ENCODE measurements at places on chromosomes 7 and 10.

GRCh38 chr10:2462581-2462980 is 604.8 kb upstream of the PFKP start:
- DNase-seq = no peak

DNA sequence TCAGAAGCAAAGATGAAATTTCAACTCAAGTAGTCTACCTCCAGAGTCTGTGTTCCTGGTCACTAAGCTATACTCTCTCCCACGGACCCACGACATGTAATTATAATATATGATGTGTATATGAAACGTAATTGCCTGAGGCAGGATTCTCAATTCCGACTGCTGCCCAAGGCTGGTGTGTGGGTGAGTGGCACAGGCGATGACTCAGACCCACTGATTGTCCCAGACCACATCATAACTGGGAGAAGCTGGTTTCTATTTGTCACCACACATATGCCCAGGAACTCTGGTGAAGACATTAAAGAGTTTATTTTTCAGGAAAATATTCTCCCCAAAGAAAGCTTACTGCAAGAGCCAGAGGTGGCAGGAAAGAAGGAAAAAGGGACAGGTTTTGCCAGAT is 219.3 kb downstream of the JAZF1 start:
- DNase-seq = no peak

- DNase-seq = no peak
Measured at GRCh38 chr10:103812432-103812831, 42.9 kb downstream of the SH3PXD2A start.

GRCh38 chr7:134890246-134891240 is 95.8 kb upstream of the AGBL3 start:
- DNase-seq = peak; percentile 60

- DNase-seq = peak; percentile 94
Measured at GRCh38 chr10:13586676-13587355, at the start of gene PRPF18. Gene PRPF18, plus strand, starts transcription at chr10:13586965. Its CDS starts 122 bp downstream, at chr10:13587087.

GRCh38 chr10:101293007-101293723 is 60.8 kb upstream of the BTRC start:
- DNase-seq = no peak

DNA sequence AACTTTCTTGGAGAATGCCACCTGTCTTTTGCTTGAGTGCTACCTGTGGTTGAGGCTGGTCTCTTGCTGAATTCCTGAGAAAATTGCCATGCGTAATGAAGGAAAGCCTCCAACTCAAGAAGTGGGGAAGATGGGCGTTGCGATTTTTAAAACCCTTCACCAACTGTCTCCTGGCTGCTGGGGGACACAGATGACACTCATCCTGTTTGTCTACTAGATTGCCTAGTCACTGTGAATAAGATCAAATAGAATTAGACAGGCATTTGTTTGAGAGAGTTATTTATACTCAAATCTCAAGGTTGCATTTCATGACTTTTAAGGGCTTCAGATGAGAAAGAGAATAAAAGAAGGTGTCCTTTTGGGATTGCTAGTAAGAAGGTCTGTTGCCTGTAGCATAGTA is 84.3 kb upstream of the MTPN start:
- no peak for DNase-seq

GRCh38 chr10:983971-984655 is 4.1 kb upstream of the GTPBP4 start:
- DNase-seq = peak; percentile 42

DNA sequence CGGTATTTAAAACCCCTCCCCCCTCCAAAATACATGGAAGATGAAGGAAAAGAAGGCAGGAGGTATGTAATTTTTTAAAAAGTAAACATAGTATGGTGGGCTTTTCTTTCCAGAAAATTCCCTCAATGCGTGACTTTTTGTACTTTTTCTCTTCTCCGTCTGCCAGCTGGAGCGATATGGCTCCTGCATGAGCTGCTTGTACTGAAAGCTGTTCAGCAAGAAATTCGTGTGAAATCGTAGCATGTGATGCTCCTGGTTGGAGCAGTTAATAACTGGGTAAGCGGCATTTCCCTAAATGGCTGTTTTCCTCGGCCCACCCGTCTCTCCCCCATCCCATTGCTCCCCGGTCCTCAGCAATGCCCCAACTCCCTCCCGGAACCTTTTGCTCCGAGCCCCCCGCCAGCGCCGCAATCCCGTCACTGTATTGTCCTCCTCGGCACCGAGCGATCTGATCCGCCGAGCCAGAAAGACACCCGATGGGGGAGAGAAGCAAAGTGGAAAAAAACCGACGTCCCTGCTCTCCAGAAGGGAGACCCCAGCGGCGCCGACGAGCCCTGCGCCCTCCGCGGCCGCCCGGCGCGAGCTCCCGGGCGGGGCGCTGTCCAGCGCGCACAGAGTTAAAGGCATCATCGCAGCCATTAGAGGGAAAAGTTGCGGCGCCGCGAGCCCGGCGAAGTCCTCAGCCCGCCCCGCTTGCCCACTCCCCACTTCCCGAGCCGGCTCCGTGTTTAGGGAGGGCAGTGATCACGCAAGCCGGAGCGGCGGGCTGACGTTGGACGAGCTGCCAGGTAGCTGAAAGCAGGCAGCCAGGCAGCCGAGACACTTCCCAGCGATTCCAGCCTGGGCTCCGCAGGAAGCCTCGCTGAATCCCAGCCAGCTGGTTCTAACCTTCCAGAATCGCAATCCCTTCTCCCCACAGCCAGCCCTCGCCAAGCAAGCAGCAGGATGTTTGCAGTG is at the start of gene VSTM2A:
Gene VSTM2A (plus strand): TSS at position 707 of the 957 bp plus-strand sequence. CDS start 356 bp downstream, outside the sequence.
- no peak for DNase-seq

- DNase-seq = no peak
Measured at GRCh38 chr7:130329681-130330080, 14.9 kb upstream of the CPA5 start.

GRCh38 chr10:11610166-11610825 is 1.2 kb downstream of the USP6NL start:
- DNase-seq = peak; percentile 23

- DNase-seq = no peak
Measured at GRCh38 chr10:133017203-133017601, 70.5 kb upstream of the ADGRA1 start.

DNA sequence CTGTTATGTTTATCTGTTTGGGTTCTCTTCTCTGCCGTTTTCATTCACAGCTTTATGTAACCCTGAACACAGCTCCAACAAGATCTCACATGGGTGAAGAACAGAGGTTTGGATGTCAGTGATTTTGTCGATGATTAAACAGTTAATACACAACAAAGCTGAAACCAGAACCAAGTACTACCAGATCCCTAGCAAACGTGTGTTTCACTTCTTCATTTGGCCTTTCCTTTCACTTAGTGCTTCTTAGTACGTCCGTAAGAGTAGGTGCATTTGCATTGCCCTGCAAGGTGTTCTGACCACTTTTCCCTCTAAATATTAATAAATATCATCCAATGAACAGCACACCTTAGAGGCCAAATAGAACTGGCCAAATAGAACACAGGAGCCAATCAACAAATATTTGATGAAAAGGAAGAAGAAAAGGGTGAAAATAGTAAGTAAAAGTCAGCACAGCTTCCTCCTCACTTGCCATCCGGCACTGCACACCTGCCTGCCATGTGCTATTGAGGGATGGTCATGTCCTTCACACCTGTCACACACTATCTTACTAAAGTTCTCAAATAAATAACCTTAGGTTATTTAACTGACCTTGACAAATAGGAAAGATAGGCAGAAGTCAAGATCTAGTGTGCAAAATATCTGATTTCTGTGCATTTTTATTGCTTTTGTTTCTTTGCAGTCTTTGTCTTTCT is 252.6 kb upstream of the ANKRD30A start:
- DNase-seq = no peak

DNA sequence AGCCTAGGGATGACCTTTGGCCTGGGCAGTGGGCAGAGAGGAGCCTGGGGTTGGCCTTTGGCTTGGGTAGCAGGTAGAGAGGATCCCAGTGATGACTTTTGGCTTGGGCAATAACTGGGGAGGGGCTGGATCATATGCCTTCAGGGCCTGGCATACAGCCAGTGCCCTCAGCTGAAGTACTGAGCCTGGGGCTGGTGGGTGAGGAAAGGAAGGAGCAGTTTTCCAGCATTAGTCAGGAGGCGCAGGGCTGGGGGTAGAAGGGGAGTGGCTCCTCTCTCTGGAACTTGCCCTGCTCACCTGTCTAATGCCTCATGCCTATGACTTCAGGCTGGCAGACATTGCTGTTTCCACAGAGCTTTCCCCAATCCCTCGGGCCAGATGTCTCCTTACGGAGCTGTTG is 15.2 kb upstream of the COMTD1 start:
- DNase-seq = no peak

- no peak for DNase-seq
Measured at GRCh38 chr7:83117466-83117865, 45.2 kb downstream of the PCLO start.

DNA sequence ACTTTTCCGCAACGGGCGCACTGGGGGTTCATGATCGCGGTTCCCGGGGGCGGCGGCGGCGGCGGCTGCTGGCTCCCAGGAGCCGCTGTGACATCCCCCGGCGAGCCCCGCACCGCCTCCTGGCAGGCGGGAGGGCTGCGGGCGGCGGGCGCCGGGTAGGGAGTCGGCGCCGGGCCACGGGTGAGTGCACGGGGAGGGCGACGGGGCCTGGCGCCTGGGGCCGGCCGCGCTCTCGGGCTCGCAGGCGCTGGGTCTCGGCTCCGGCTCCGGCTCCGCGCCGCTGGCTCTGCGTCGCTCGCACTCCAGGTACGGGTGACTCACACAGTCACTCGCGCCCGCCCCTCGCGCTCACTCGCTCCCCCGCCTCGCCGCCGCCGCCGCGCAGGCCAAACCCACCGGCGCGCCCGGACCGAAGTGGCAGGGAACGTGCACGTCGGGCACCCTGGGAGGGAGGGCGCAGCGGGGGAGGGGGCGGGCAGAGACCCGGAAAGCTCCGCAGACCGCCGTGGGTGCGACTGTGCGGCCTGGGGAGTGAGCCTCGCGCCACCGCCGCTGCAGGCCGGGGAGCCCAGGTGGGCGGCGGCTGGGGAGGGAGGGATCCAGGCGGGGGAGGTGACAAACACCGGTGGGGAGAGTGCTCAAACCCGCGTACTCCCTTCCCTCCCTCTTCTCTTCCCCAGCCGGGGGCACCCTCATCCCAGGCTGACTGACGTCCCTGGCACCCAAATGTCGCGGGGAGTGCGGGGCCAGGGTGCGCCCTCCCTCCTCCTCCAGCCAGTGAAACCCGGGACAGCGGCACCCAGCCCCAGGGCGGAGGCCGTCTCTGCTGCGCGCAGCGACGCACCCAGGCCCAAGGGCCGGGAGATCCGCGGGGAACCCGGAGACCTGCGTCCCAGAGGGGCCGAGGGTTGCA is 276.9 kb upstream of the NEBL start:
- DNase-seq = no peak

- DNase-seq = peak; percentile 58
Measured at GRCh38 chr10:114754445-114755320, 66.9 kb upstream of the FHIP2A start.

GRCh38 chr7:27191161-27191731 is 6.2 kb upstream of the HOXA11 start:
- DNase-seq = no peak

DNA sequence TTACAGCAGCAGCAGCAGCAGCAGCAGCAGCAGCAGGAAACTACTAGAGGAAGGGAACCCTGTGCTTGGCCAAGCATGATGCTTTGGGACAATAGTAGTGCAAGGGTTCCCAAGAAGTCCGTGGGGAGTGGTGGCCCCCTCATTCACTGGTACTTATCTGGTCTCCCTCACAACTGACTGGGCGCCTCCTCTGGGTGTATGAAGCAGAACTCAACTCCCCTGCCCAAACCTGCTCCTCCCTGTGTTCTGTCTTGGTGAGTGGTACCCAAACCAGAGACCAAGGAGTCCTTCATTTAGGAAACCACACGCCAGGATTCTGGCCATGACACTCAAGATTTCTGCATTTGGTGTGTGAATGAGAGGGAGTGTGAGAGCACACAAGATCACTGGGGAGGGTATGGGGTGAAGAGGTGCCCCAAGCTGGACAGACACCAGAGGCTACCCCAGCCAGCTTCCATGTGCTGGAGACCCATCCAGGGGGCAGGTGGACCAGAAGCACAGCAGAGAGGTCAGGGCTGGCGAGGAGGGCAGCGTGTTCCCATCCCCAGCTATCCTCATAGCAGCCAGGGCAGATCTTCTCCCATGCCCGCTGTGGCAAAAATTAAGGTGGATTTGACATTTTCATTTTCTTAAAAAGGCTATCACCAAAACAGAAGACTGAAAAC is 10.6 kb upstream of the ZNF777 start:
- DNase-seq = no peak

DNA sequence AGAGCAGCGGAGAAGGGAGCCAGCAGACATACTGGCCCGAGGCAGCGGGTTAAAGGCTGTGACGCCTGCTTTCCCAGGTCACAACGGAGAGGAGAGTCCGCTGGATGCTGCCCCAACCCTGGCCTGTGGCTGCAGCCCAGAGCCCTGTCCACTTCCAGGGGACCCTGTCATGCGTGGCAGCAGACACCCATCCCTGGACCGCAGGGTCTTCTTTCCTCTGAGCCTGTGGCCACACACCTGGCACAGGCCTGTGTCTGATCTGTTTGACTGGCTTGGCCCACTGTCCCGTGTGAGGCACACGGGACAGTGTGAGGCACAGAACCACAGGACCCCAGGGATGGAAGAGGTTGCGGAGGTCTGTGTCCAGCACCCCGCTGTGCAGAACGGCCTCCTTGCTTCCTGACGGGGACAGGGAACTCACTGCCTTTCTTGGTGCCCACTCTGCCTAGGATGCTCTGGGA is 42.4 kb downstream of the INSIG1 start:
- DNase-seq = no peak

DNA sequence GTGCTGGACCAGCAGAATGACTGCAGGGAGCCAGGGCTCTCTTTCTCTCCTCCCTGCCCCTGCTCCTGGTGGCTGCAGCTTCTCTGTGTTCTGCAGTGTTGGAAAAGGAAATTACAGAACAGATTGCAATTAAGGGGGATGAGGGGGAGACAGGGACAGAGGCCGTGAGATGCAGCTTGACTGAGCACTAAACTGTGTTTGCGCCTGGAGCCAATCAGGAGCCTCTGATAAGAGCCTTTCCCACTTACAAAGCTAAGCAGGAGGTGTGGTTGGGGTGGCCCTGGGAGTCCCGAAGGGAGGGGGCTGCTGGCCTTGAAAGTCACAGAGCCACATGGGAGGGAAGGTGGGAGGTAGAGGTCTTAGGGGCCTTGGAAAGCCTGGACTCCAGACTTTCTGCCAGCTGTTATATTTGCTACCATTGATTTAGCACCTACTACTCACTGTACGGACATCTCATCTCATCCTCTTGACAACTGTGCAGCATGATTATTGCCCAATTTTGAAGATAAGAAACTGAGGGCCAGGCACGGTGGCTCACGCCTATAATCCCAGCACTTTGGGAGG is 26.7 kb downstream of the TRIM8 start:
- DNase-seq = no peak

GRCh38 chr7:117184367-117184766 is 138.5 kb downstream of the WNT2 start:
- DNase-seq = no peak

GRCh38 chr7:128117691-128118090 is 86.5 kb upstream of the LRRC4 start:
- no peak for DNase-seq

GRCh38 chr7:33921216-33921938 is 16.0 kb downstream of the BMPER start:
- no peak for DNase-seq

Measured in fibroblast of the aortic adventitia (primary cell).